ENCODE measurements at places on chromosomes 6 and 20.

GRCh38 chr6:42742116-42742894 lies 3.6 kb downstream of the TBCC start:
- DNase-seq: peak; percentile 49

- DNase-seq: peak; percentile 38
Observed at GRCh38 chr6:57021086-57021720, 25.3 kb upstream of the KIAA1586 start.

GRCh38 chr6:158769771-158770432 lies 49.3 kb downstream of the EZR start:
- no peak for DNase-seq

- DNase-seq: no peak
Observed at GRCh38 chr6:163634211-163635171, 220.0 kb downstream of the QKI start.

GRCh38 chr6:9783567-9783966 lies 631.3 kb downstream of the TFAP2A start:
- DNase-seq: no peak

- DNase-seq: no peak
Observed at GRCh38 chr6:3939964-3940363, 90.8 kb downstream of the FAM50B start.

DNA sequence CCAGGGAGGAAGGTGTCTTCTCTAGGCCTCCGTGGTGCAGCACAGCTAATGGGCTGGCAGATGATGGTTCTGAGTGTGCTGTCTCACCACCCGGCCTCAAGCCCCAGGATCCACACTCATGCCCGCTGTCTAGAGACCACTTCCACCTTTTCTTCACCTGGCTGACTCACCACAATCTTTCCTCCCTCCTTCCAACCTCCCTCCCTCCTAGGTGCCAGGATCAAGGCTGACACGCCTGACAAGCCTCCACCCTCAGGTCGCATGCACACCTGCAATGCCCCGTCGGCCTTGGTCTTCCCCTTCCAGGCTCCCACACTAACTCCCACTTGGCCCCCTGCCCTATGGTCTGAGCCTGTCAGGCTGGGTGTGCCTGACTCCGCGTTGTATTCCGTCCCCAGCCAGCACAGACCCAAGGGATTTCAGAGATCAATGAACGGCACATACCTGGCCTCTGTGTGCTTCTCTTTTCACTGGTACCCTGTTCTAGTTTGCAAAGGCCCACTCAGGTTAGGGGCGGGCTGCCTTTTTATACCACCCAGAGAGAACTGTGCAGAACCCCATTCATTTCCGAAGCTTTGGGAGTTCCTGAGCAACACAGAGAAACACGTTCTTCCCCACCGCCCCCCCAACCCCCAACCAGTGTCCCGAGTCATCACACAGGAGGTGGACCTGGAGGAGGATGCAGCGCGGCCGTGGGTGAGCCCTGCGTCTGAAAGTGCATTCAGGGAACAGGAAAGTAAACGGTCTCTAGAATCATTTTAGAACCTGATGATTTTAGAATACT lies 39.3 kb downstream of the PMEPA1 start:
- DNase-seq: no peak

GRCh38 chr6:1596088-1596852 lies 13.4 kb upstream of the FOXC1 start:
- DNase-seq: no peak

DNA sequence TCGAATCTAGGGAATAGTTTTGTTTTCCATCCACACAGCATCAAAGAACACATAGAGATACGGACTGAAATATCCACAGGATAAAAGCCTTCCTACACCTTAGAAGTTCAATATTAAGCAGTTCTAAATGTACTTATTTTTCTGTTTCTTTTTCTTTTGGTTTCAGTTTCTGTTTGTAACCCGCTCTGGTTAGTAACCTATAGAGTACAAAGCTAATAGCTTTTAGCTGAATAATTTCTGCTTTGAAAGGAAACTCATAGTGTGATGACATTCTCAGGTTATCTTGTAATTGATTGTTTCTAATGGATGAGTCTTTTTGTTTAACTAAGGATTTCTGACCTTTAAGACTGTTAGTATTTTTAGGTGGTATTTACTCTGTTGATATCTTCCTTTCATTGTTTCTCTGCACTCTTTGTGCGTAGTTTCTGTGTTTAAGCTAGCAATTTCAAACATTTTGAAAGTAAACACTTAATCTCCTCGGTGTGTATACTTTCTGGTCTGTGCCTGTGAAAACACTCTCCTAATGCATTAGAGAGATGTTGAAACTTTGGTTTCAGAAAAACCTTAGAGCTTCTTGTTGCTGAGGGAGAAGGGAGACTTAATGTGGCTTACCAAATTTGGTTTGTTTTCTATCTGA lies 385.5 kb downstream of the HDGFL1 start:
- no peak for DNase-seq

GRCh38 chr6:137976430-137976829 lies 109.4 kb downstream of the TNFAIP3 start:
- no peak for DNase-seq

GRCh38 chr6:26331218-26332073 lies 33.6 kb upstream of the BTN3A2 start:
- no peak for DNase-seq

DNA sequence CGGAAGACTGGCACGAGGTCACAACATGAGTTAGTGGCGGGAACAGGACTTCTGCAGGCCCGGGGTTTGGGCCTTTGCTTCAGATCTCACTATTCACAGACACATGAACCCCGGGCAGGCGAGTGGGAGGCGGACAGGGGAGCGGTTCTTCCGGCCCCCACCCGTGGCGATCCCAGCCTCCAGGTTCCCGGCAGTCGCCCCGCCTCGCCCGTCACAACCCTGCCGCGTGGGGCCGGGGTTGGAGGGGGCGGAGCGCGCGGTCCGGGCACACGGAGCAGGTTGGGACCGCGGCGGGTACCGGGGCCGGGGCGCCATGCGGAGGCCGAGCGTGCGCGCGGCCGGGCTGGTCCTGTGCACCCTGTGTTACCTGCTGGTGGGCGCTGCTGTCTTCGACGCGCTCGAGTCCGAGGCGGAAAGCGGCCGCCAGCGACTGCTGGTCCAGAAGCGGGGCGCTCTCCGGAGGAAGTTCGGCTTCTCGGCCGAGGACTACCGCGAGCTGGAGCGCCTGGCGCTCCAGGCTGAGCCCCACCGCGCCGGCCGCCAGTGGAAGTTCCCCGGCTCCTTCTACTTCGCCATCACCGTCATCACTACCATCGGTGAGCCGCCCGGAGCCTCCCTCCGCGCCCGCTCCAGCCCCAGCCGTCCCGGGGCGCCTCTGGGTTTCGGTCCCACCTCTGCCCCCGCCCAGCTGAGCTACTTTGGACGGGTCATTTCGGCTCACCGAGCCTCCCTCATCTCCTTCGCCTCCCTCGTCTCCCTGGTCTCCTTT lies at the start of gene KCNK15:
TSS of gene KCNK15 (plus strand) at position 268 of the 769 bp plus-strand sequence. CDS start at position 314, 46 bp downstream.
- DNase-seq: no peak

DNA sequence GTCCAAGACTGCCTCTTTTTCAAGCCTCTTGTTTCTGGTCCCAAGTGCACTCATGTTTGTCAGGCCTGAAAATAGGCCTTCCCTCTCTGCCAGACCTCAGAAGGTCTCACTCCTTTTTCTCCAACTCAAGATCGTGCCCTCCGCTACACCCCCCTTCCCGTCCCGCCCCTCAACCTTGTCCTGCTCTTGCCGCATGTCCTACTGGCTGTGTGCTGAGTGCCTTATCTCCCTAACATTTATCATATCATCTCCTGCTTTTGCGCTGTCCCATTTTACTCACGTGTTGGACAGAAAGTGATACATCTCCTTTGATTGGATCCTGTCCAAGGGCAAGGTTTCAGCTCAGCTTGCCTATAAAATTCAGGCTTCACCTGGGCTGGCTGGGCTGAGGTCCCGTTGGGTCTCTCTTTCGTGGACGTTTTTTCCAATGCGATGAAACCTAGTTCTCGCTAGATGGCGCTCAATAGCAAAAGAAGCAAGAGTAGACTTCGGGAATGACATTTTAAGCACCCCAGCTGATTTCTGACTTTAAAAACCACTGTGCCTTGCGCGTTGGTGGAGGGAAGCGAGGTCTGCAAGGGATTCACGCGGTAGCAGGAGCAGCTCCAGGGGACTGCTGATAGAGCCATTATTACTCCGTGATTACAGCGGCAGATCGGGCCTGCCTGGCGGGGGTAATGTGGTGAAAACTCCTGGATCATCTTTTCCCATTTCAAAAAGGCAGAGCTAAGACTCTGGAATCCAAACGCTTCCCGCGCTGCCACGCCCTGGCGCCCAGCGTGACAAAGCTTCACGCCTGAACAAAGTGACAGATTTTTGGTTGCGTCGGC lies 137.6 kb downstream of the IMPG1 start:
- peak; percentile 59 for DNase-seq

DNA sequence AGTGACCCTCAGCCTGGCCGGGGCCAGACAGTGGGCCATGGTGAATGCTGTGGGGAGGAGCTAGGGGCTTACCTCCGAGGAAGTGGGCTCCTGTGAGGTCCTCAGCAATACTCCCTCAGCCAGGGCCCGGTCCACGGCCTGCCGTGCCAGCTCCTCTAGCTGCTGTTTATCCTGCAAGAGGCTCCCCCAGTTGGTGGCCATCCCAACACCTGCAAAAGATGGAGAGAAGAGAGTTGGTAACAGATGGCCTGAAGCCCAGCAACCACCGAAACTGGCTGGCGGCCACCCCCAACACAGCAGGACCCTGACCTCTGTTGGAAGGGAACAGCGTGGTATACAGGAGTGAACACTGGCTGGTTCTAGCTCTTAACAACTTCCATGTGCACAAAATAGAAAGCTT lies 4.0 kb downstream of the GSS start:
- no peak for DNase-seq

GRCh38 chr6:112827793-112828192 lies 480.7 kb downstream of the RFPL4B start:
- no peak for DNase-seq

DNA sequence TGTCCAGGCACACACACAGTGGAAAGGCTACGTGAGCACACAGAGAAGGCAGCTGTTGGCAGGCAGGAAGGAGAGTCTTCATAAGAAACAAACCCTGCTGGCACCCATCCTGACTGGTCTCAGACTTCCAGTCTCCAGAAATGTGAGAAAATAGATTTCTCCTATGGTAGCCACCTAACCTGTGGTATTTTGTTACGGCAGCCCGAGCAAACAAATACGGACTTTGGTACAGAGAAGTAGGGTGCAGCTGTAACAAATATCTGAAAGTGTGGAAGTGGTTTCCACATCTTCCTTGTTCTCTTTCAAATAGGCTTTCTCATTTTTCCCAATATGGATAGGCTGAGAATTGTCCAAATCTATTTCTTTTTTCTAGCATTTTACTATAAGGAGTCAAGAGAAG lies 94.6 kb downstream of the ADGB start:
- DNase-seq: no peak

GRCh38 chr6:168372889-168373288 lies 53.3 kb upstream of the DACT2 start:
- DNase-seq: no peak

DNA sequence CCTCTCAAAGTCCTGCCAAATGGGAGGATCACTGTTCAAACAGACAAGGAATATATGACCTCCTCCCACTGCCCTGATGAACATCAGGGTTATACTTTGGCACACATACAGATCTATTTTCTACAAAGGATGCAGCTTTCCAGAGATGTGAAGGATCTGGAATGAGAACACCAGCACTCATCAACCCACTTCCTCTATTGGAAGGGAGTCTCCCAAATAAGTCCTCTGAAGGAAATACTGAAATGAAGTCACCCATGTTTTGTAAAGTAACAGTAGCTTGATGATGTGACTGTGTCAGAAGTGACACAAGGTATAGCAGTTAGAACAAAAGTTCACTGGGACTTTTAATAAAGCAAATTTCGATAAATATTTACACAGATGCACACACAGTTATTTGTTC lies 104.9 kb downstream of the OGFRL1 start:
- no peak for DNase-seq

- DNase-seq: no peak
Observed at GRCh38 chr6:788058-788457, 95.1 kb upstream of the EXOC2 start.

DNA sequence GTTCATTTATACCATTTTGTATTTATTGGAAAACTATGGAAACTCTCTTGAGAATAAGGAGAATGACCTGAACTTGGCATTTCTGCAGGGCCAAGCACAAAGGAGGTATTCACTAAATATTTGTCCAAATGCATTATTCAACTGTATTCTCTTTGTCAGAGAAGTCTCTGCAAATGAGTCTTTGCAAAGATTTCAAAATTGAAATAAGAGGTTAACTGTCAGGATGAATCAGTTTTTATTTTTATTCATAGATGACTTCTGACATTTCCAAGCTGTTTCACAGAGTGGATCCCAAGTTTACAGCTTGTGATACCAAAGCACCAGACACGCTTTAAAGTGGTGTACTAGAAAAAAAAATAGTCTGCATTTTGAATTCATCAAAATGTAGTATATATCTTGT lies 131.6 kb downstream of the UTRN start:
- no peak for DNase-seq

GRCh38 chr20:40703975-40704530 lies 15.0 kb upstream of the MAFB start:
- no peak for DNase-seq

- no peak for DNase-seq
Observed at GRCh38 chr20:4740774-4741431, 19.2 kb downstream of the PRND start.

DNA sequence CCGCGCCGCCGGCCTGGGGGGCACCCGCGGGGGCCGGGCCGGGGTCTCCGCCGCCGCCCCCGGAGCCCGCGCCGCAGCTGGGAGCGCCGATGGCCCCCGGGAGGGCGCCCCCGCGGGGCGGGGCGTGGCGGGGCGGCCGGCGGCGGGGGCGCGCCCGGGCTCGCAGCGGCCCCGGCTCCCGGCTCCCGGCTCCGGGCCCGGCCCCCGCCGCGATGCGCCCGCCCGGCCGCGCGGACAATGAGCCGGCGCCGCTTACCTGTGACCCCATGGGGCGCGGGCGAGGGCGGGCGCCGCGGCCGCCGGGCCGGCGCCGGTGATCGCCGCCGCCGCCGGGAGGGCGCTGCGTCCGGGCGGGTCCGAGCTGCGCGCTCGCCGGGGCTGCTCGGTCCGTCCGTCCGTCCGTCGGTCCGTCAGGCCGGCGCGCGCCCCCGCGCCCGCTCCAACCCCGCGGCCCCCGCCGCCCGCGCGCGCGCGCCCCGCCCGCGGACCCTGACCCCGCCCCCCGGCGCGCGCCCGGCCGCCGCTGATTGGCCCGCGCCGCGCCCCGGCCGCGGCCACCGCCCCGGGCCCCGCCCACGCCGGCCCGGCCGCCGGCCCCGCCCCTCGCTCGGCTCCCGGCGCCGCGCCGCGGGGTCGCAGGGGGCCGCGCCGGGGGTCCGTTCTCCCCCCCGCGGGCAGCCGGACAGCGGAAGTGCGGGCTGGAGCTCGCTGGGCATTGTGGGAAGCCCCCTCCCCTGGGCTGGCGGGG lies at the start of gene ZBTB46:
TSS of gene ZBTB46 (minus strand) at position 424 of the 748 bp plus-strand sequence. CDS start 40,507 bp downstream, outside the sequence.
- no peak for DNase-seq

GRCh38 chr6:82976179-82976578 lies 89.5 kb downstream of the UBE3D start:
- DNase-seq: no peak

DNA sequence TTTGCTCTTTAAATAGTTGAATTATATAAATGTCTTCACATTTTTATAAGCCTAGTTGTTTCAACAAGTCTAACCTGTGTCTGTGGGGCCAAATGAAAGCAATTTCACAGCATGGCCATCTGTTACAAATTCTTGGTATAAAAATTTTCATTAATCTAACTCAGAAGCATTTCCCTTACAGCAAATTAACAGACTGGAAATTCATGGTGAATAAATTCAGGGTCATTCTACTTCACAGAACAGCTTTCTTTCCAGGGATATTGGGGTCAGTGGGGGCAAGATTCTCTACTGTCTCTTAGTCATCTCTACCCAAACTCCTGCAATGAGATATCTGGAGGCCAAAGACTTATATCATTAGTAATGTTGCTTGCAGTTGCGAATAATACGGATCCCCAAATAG lies 352.1 kb downstream of the MMUT start:
- no peak for DNase-seq

- no peak for DNase-seq
Observed at GRCh38 chr6:3414327-3415081, 42.3 kb downstream of the SLC22A23 start.
